ENCODE measurements at places on chromosomes 7 and 10.

DNA sequence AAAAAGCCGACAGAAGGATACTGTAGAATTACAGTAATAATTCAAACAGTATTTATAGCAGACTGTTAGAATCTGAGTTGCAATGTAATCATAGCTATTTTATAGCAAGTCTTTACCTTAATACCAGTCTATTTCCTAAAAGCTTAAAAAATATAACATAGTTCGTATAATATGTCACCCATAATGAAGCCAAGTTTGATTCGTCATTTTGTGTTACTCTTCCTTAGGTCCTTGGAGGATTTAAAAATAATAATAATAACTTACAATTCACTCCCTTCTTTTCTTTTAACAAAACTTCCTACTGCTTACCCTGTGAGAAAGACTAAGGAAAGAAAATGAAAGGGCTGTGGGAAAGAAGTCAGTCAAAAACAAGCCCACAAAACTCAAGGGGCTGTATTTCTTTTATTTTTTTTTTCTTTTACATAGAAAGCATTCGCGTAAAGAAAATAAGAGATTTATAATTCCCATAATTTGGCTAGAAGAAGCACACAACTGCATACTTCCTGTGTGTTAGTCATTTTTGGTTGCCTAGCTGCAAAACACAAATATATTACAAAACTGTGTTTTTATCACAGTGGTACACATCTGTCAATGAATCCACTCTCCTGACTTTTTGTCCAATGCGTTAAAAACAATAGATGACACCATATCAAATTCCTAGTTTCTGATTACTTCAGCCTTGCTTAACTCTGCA is 187.2 kb upstream of the CELF2 start:
- DNase-seq = no peak

GRCh38 chr7:81394029-81394428 is 375.8 kb downstream of the HGF start:
- no peak for DNase-seq

DNA sequence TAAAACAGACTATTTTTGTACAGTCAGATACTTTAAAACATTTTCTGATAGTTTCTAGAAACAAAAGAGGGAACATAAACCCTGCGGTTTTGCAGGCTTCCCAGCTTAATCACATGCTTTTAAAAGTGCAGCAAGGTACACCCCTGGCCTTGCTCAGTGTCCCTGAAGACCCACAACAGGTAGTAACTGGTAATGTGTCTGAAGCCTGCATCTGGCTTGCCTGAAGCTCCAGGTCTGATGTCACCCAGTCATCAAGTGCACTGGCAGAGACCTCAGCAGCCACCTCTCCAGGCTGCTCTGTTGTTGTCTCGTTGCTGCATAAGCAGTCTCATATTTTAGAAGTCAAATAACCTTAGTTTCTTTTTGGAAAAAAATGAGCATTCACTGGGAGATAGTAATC is 376.1 kb upstream of the MTPN start:
- DNase-seq = no peak

DNA sequence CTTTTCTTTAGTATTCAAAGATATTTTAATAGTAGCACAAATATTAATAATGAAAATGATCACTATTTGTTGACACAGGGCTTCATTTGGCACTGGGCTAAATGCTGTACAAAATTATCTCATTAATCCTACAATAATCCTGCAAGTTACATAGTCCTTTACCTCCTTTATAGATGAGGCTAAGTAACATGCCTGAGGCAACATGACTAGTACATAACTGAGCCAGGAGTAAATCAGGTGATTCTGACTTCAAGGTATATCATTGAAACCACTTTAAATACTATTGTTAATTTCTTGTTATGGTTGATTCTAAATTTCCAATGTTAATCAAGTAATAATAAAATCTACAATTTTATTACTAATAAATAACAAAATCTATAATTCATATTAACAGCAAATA is 39.8 kb downstream of the SEM1 start:
- no peak for DNase-seq

- no peak for DNase-seq
Observed at GRCh38 chr10:99393683-99394082, 36.7 kb downstream of the GOT1 start.

DNA sequence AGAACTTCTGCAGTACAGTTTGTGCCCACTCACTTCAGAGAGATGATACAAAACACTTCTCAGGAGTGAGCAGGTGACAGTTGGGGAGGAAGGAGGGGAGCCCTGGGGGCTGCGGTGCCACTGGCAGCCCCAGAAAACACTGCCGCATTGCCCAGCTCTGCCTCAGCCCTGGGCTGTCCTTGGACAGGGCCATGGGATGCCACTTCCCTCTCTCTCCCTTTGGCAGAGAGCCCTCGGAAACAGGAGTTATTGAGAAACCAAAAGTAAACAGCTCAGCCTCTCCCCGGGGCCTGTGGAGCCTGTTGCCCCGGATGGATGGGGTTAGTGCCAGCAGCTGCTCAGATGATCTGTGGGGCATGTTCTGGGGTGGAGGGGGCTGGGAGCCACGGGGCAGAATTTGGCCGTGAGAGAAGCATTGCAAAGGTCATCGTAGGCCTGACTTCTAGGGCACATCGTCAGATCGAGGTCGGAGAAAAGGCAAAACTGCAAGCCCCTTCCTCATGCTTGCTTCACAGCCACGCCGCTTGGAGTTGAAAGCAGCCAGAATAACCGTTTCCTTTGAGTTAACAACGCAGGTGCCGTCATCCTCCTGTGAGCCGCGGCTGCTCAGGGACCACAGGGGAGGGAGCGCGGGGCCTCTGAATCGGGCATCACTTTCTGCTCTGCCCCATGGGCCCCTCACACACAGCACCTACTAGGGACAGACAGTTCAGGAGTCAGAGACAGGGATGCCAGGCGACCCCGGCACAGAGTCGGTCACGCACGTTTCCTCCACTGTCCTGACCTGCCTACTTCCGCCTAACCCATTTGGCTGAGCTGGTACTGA is 256.4 kb downstream of the CAMK1D start:
- peak; percentile 24 for DNase-seq

DNA sequence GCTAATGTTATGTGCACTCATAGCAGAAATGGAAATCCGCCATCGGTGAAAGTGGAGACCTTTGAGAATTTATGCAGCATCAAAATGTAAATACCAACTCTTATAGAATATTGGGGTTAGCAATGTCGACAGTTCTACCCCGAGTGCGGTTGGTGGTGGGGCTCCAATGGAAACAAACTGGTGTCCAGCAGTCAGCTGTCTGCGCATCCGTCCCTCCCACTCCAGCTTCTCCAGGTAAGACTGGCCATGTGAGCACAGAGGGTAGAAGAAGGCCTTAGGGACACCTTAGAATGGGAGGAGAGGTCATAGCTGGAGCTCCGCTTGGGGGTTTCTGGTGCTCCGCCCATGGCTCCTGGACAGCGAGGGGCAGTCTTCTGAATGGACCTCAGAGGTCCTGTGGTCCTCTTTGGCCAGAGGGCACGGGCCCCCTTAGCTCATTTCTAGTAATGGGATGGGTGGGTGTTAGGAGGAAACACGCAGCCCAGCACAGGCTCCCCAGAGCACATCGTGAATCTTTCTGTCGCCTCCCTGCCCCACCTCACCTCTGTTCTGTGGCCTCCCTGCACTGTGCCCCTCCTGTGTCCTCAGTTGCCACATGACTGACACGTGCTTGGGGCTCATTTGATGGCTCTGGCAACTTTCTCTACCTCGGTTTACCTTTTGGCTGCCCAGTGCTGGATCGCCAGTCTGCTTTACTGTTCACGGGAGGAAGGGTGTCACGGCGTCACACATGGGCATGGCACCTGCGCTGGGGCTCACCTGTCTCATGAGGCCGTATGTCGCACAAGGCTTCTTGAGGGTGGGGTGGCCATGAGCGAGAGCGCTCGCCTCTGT is 50.0 kb downstream of the MGMT start:
- no peak for DNase-seq

GRCh38 chr7:148265896-148266295 is 324.7 kb upstream of the C7orf33 start:
- DNase-seq = no peak

GRCh38 chr10:101845893-101846292 is 2.3 kb upstream of the KCNIP2 start:
- no peak for DNase-seq

GRCh38 chr10:91410638-91411371 is 661 bp downstream of the HECTD2 start:
- DNase-seq = no peak

DNA sequence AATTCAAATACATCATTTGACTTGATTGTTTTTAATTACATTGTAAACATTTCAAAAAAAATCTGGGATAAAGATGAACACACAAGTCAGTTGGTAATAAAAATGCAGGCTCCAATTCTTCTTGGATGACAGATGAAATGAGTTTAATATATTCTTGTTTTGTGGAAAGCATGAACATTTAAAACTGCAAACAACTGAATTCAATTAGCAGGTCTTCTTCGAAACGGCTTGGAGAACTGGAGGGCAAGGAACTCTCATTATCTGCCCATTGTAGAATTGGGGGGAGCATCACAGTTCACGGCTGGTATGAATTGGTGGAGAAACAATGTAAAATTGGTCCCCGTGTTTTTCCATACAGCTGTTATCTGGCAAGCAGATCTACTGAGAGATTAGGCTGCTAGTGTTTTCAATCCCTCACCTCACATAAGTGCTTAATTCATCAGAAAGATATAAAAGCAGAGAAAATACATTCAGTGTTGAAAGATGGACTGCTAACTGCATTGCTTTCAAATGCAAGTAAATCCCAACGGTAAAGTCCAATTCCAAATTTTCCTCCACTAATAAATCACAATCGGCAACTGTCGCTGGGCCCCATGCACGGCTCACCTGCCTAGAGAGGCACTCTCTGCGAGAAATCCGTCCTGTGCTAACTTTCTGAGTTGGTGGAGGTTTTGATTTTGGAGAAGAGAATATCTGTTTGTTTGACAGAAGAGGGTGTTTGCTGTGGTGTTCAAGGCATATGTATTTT is 199.5 kb downstream of the ZNF438 start:
- DNase-seq = no peak

GRCh38 chr7:69545175-69545574 is 53.1 kb upstream of the AUTS2 start:
- no peak for DNase-seq

GRCh38 chr7:3432911-3433310 is 131.9 kb downstream of the SDK1 start:
- DNase-seq = no peak

- no peak for DNase-seq
Observed at GRCh38 chr7:83996879-83997278, 197.7 kb downstream of the SEMA3A start.

- no peak for DNase-seq
Observed at GRCh38 chr7:8931906-8932646, 498.7 kb downstream of the NXPH1 start.

DNA sequence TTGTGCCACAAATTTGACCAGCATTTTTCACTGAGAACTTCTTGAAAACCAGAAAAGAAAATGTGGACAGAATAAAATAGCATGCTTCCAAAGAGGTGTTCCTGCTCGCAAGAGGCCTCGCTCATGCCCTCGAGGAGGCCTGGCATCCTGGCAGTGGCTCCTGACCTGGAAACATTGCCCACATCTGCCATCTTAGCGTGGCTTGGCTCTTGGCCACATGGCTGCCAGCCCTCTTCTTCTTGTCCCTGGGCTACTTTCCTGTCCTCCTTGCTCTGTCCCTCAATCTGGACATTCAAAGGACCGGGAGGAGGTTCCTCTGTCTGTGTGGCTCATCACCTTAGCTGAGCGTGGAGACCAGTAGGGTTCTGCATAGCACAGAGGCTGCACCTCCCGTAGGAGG is 131.6 kb upstream of the TMEM72 start:
- DNase-seq = no peak

DNA sequence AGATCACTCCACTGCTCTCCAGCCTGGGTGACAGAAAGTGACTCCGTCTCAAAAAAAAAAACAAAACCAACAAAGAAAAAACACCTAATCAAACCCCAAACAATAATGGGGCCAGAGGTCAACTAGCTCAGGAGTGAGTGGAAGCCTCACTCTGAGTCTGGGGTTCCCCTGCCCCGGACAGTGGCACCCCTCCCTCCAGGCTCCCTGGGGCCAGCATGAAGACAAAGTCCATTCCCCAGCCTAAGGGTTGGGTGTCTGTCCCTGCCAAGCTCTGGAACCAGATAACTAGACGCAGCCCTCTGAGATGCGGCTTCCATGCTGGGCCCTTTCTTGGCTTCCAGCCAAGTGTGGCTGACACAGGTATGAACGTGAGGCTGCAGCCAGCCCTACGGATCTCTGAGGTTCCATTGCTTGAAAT is 1.7 kb upstream of the FUOM start:
- DNase-seq = no peak

- no peak for DNase-seq
Observed at GRCh38 chr10:89677341-89677740, 24.0 kb upstream of the KIF20B start.

DNA sequence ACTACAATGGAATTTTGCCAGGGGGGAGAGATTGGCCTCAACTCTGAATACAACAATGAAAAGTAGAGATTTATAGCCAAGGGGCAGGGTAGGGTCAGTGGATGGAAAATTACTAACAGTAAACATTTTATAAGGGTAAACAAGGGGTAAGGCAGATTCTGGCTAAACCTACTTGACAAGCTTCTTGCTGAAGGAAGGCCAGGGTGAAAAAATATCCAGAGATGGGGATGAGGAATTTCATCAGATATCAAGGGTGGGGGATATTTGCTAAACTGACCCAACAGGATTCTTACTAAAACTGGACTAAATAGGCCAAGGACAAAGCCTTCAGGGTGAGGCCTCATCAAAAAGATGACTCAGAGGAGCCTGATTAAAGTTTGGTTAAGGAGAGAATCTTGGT is 156.3 kb downstream of the RTKN2 start:
- DNase-seq = no peak

DNA sequence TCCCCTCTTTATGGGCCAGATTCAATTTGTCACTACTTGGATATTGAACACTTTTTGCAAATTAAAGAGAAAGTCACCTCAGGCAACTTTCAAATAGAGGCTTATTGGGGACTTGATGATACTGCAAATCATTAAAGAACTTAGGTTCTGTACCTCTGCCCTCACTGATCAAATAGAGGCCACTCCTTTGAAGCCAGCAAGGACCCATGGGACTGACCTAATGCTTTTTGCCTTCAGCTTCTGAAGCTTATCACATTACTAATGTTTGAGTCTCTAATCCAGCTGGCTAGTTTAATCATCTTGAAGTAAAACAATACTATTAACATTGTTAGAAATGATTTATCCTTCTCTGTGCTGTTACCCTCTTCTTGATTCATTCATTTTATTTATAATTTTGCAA is 93.0 kb upstream of the ZNF800 start:
- DNase-seq = no peak

GRCh38 chr10:71103961-71104360 is 108.4 kb upstream of the UNC5B start:
- DNase-seq = no peak

GRCh38 chr10:69630651-69631400 is 779 bp downstream of the FAM241B start:
- DNase-seq = no peak

GRCh38 chr7:155483245-155483644 is 25.3 kb downstream of the EN2 start:
- DNase-seq = no peak

DNA sequence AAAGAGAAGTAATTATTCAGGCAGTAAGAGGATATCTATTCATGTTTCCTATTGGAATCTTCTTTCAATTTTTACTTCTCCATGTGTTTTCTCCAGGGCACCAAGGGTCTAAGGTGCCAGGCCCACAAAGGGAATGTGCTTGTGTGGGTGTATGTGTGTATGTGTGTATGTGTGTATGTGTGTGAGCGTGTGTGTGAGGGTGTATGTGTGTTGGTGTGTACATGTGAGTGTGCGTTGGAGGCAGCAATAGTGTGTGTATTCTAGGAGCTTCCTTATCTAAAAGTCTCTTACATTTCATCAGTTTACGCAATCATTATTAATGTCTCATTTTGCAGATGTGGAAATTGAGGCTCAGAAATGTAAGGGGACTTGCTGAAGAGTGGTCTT is 28.3 kb downstream of the RAMP3 start:
- no peak for DNase-seq

- no peak for DNase-seq
Observed at GRCh38 chr10:23419655-23420329, 19.1 kb upstream of the OTUD1 start.

Data from immature natural killer cell (primary cell).